ENCODE measurements at places on chromosomes 5 and 9.

- peak; percentile 28 for DNase-seq
Observed at GRCh38 chr5:1737790-1738405, 61.7 kb downstream of the MRPL36 start.

GRCh38 chr9:132973166-132973565 is 5.3 kb upstream of the GFI1B start:
- DNase-seq: no peak

GRCh38 chr9:131500377-131500776 is 2.3 kb upstream of the POMT1 start:
- no peak for DNase-seq

DNA sequence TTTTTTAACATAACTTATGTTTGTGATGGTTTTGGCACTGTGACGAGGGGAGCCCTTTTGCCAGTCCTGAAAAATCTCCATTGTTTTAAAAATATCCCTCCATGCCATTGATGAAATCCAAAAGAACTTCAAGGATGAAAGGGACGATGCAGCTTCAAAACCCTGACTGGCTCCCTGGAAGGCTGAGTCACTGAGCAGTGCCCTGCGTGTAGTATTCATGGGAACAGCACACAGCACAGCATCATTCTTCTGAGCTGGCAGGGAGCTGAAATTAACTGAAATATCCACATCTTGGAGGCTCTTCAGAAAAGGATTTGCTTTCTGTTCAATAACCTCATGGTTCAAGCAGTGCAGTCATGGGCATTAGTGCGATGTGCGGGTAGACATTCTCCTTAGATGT is 29.7 kb downstream of the PDE4D start:
- DNase-seq: no peak

DNA sequence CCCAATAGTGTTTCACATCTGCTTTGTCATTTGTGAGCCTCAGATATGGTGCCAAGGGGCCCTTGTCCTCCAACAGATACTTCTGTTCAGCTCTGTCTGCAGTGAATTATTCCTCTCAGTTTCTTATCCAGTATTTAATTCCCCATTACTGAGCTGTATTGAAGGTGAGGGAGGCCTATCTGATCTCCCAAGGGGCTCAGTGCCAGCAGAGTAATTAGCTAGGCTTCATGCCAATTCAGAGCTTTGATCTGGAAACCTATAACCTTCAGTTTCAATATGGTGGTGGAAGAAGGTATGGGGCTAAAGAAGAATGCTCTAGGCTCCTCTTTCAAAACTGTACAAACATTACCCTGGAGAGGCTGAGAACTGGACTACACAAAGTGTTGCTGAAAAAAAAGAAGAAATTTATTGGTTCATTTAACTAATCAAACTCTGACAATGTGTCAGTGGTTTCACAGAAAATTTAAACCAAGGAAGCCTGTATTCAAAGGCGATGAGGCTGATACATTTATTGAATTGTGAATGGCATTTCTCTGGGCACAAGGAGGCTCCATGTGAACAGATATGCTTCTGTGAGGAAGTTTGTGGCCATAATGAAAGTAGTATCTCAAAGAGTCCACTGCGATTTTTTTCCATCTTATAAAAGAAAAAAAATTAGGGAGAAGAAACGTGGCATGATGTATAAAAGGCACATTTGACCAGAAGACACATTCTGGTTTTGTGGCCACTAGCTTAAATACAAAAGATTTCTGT is 397.8 kb downstream of the TLE4 start:
- DNase-seq: no peak

GRCh38 chr5:97417986-97418385 is 234.9 kb upstream of the RIOK2 start:
- no peak for DNase-seq
